ENCODE measurements at places on chromosomes 1 and 21. TPM values are rescaled to one million over a fixed set of nuclear protein-coding genes. Genes with fewer than 3 reads are reported as not detected.
A peak's percentile ranks its signal among the peaks of the same experiment; 100 is the strongest.

DNA sequence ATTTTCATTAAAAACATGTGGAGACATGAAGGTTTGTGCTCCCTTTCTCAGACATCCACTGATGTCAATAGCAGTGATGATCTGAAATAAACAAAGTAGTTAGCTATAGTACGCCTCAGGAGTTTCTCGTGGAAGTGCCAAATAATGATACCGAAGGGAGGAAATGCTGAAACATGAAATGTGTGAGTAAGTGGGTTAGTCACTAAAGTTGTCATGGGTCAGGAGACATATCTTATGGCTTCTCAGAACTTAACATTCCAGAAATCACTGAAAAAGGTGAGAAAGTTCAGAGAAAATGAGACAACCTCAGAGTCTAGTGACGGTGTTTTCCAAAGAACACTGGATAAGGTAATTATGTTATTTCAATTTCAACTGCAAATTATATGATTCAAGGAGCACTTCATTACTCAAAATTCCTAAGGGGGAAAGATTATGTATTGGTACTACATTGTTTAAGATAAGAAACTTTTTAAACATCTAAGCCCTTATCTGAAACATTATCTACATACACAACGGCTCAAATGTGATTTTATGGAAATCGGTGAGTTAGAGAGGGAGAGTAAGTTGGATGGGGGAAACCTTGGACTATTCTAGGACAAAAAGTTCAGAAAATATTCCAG, 20.6 kb downstream of the NIBAN1 start:
- no peaks in the 10 kb centered on the region for H3K36me3 ChIP-seq
- H3K4me3 ChIP-seq = peak overlapping the region; percentile 11
- peaks cover 32% of the 10 kb centered on the region for H3K4me1 ChIP-seq
- H3K27me3 ChIP-seq = no peaks in the 10 kb centered on the region
- peak overlapping the region; percentile 82 for H3K27ac ChIP-seq

DNA sequence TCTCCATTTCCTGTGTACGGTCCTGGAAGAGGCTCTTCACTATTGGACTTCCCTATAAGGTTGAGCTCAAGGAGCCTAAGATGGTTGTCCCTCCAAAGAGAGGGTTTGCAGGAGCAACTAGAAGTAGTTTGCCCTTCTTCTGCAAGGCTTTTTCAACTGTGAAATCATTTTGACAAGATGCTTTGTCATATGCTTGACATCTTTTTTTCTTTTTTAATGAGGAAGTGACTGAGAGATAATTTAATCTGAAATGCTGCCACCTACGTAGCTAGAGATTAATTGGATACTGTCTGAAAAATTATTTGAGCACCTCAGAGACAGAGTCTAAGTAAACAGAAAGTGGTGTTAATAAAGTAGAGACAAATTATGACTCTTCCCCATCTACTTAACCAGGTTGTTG, 97.0 kb downstream of the CHRM3 start:
- H3K36me3 ChIP-seq = no peaks in the 10 kb centered on the region
- H3K27ac ChIP-seq = no peak overlapping the region
- no peaks in the 10 kb centered on the region for H3K4me1 ChIP-seq

DNA sequence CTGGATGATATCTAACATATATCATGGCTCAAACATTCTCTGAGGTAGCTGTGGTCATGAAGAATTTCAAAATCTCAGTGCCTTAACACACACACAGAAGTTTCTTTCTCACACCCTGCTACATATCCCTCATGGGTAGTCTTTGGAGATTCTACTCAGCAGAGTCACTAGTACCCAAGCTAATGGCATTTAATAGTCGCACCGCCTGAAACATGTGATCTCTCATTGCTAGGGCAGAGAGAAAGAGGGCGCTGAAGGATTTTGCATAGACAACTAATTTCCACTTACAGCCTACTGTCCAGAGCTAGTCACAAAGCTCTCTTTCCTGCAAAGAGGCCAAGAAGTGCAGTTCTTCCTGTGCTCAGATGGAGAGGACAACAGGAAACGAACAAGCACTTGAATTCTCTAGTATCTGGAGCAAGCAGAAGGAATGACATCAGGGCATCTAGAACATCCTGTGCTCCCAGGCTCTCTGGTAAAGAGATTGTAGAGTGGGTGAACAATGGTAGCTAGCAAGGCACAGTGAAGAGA, 183.4 kb upstream of the PTBP2 start:
- H3K4me3 ChIP-seq = no peak overlapping the region
- no peaks in the 10 kb centered on the region for H3K27me3 ChIP-seq
- peak overlapping the region; percentile 59 for H3K27ac ChIP-seq
- DNase-seq = peak; percentile 65

DNA sequence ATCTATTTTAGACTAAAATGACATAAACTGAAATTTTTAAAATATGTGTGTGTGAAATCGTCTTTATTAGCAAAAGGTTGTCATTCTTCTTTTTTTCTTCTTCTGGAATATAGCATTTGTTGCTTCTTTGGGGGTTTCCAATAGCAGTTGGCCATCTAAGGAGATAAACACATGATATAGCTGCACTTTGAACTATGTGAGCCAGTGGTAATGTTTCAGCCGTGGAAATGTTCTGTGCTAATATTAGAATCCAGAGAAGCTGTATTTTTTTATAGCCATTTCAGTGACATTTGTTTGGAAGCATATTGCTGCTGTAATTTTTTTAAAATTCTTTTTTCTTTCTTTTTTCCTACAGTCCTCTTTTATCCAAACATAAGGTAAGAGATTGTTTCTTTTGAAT, 75.1 kb downstream of the CNST start:
- DNase-seq = no peak
- peak overlapping the region; percentile 44 for H3K27ac ChIP-seq
- H3K27me3 ChIP-seq = no peaks in the 10 kb centered on the region
- H3K36me3 ChIP-seq = peaks cover 26% of the 10 kb centered on the region

DNA sequence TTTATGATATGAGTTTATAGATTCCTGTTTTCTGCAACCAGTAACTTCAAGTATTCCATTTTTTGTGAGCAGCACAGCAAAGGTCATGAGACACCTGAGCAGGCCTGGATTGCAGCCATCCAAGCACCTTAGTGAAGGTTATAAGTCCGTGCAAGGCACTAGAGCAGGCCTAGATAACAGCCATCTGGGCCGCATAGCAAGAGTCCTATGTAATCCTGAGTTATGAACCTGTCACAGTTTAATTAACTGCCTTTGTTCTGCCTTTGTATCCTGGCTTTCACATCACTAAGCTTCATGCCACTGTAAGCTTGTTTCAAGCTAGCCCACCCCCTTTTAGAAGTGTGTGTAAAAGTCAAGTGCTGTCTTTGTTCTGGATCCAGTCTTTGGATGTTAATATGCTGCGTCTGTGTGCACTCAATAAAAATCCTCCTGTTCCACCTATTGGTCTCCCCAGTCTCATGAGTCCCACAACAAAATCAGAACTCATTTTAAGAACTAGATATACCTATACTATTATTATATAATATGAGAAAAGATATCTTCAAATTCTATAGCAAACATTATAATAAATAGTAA, 556.2 kb upstream of the CHRM3 start:
- H3K4me1 ChIP-seq = no peaks in the 10 kb centered on the region
- no peak overlapping the region for H3K4me3 ChIP-seq
- DNase-seq = no peak
- no peak overlapping the region for H3K27ac ChIP-seq
- H3K36me3 ChIP-seq = no peaks in the 10 kb centered on the region

DNA sequence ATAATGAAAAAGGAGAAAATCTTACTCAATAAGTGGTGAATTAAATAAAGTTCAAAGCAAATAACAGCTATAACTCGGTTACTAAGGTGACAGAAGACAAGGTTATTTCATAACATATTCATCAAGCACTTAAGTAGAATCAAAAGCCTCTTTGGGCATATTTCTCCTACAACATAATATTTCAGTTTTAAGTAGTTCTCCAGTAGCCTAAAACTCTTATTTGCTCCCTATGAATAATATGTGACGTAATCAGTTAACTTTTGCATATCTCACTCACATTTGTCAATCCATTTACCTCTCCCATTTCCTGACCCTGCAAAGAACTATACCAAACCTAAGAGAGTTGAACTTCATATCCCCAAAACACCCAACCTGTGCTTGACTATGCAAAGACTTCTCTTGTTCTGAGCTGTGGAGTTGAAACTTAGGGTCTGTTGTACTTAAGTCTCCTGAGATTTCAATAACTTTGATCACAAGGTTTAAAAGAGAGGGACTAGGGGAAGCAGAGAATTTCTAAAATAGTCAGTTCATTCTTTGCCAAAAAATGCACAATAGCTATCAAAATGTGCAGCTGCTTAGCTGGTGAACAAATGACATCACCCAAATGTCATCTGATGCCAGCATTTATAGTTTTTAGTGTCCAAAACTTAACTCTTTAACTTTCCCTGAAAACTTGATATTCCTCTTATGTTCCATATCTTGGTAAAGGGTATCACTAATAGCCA, 37.2 kb downstream of the TTLL7 start:
- DNase-seq = no peak
- H3K27ac ChIP-seq = peak overlapping the region; percentile 88
- no peaks in the 10 kb centered on the region for H3K36me3 ChIP-seq

DNA sequence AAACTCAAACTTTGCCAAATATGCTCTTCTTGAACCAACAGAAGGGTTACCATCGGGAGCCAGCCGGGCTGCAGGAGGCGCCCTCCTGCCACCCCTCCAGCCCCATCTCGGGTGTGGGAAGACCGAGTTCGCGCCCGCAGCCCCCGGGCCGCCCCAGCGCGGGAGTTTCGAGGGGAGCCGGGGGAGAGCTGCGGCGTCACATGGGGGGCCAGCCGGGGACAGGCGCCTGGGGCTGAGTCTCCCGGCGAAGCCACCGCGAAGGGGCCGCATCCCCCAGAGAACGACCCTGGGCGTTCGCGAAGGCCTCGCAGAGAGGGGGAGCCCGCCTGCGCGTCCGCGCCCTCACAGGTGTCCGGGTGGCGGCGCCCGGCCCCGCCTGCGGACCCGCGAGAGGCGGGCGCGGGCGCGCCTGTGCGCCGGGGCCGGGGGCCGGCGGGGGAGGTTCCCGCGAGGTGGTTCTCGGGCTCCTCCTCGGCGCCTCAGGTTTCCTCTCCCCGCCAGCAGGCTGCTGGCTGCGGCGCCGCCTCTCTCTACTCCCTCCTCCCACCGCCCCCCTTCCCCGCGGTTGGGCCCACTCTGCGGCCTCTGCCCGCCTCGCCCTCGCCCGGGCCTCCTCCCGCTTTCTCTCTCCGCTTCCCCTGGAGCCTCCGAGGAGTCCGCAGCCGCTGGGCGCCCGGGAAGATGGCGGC, at the start of gene RAVER2:
RAVER2 (plus strand) TSS at position 584 of the 689 bp plus-strand sequence; CDS start at position 682, 98 bp downstream.
- DNase-seq = peak; percentile 16
- H3K4me1 ChIP-seq = peaks cover 20% of the 10 kb centered on the region
- peak within 1 kb of the TSS; percentile 90 for H3K27ac ChIP-seq
- no peaks in the 10 kb centered on the region for H3K36me3 ChIP-seq
- H3K4me3 ChIP-seq = peak within 1 kb of the TSS; percentile 84
- no peaks in the 10 kb centered on the region for H3K27me3 ChIP-seq

DNA sequence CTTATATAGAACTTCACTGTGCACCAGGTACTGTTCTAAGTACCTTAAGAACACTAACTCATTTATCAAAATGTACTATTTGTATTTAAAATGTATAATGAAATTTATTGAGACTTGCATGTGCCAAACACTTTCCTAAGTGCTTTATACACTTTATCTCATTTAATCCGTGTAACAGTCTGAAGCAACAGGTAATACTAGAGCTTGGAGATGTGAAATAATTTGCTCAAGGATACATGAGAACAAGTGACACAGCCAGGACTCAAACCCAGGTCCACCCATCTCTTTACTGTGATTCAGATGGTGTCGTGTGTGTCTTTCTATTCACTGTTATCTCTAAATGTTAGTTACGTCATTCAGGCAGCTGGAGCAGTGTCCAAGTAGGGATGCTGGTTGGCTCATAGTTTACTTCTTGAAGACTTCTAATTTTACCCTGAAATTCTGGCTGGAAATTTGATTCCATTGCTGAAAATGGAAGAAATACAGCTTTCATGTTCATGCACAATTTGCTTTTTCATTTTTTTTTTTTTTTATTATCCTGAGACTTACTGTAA, 169.7 kb upstream of the UBE2U start:
- no peaks in the 10 kb centered on the region for H3K36me3 ChIP-seq
- no peaks in the 10 kb centered on the region for H3K27me3 ChIP-seq
- no peak overlapping the region for H3K4me3 ChIP-seq
- peak overlapping the region; percentile 51 for H3K27ac ChIP-seq

- no peak overlapping the region for H3K27ac ChIP-seq
- H3K27me3 ChIP-seq = no peaks in the 10 kb centered on the region
- no peak for DNase-seq
- H3K4me1 ChIP-seq = peaks cover 3% of the 10 kb centered on the region
Observed at GRCh38 chr1:95071539-95071938, 1.2 kb downstream of the ALG14 start.

DNA sequence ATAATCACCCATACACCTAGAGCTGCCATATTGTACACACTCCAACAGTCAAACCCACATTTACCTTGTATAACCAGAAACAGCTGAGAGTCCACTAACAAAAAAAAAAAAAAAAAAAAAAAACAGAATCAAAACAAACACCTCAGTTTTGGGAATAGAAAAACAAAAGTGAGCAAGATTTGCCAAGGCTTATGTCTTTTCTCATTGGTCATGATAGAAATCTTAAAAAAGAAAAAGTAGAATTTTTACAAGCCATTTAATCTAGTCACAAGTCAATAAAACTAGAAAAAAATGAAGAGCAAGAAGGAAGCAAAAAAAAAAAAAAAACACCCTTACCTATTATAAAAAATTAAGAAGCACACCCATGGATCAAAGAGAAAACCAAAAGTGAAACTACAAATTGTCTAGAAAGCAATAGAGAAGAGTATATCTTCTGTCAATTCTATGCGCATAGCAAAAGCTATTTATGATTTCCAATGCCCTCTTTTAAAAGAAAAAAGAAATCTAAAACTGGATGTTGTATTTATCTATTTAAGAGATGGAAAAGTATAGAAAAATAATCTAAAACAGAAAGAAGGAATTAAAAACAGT, 113.2 kb upstream of the GALNT2 start:
- no peaks in the 10 kb centered on the region for H3K27me3 ChIP-seq
- no peak for DNase-seq
- H3K27ac ChIP-seq = no peak overlapping the region
- no peaks in the 10 kb centered on the region for H3K4me1 ChIP-seq
- H3K36me3 ChIP-seq = no peaks in the 10 kb centered on the region

- no peak overlapping the region for H3K4me3 ChIP-seq
- H3K4me1 ChIP-seq = no peaks in the 10 kb centered on the region
- no peaks in the 10 kb centered on the region for H3K27me3 ChIP-seq
- DNase-seq = no peak
- H3K36me3 ChIP-seq = no peaks in the 10 kb centered on the region
Observed at GRCh38 chr1:84010136-84010535, 11.2 kb upstream of the TTLL7 start.

DNA sequence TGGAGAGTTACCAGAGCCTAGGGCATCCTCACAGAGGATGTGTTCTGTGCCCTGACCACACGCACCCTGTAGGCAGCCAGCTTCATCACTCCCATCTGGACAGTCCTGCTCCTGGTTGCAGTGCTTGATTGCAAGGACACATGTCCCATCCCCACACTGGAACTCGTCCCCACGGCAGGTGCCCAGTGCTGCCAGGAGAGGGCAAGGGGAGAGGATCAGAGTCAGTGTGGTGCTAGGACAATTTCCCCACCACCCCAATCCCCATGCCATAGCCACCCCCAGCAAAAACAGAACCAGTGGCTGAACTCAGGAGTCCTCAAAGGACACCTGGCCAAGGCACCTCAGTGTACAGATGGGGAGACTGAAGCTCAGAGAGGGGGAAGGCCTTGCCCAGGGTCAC, 37.2 kb upstream of the MAGOH start:
- no peaks in the 10 kb centered on the region for H3K4me1 ChIP-seq
- DNase-seq = no peak
- H3K27ac ChIP-seq = no peak overlapping the region

Gene OR2M3
- not detected for total RNA-seq

Gene OR2L3
- not detected for total RNA-seq

Gene NUDT4B
- 52.5 TPM for total RNA-seq

Gene RORC
- not detected for total RNA-seq

Gene SELL
- 1.9 TPM for total RNA-seq

Gene BACH1
- 12.7 TPM for total RNA-seq

Gene MEX3A
- 1.3 TPM for total RNA-seq

Gene RGL1
- 23.1 TPM for total RNA-seq
